ENCODE measurements at places on chromosomes 13 and 19.

- no peak for DNase-seq
These were observed 4.9 kb upstream of the RGCC start for GRCh38 chr13:41452462-41452861.

DNA sequence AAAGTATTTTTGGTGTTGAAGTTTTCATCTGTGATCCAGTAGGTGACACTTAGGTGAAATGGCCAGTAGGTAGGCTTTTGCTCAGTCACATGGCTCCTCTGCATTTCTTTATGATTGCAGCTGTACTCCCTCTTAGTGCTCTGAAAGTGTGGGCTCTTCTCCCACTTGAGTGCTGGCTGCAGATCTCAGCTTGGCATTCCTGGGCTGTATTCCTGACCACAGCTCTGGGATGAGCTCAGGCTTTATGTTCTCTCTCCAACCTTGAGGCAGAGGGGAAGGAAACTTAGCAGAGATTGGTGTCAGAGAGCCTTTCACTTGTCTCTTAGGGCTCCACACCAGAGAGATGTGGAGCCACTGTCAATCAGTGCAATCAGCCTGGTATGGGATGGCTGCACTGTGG, 254.3 kb downstream of the NDFIP2 start:
- no peak for DNase-seq

- DNase-seq, result no peak
These were observed 8.8 kb downstream of the STK11 start for GRCh38 chr19:1214299-1214861.

DNA sequence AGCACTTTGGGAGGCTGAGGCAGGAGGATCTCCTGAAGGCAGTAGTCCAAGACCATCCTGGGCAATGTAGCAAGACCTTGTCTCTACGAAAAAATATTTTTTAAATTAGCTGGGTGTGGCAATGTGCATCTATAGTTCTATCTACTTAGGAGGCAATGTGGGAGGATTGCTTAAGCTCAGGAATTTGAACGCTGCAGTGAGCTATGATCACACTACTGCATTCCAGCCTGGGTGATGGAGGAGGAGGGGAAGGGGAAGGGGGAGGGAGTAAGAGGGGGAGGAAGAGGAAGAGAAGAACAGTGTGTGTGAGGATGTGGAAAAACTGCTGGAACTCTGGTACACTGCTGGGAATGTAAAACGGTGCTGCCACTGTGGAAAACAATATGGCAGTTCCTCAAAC, 9.2 kb upstream of the CLIP3 start:
- no peak for DNase-seq

- no peak for DNase-seq
These were observed 8.8 kb downstream of the SCEL start for GRCh38 chr13:77544355-77544754.

DNA sequence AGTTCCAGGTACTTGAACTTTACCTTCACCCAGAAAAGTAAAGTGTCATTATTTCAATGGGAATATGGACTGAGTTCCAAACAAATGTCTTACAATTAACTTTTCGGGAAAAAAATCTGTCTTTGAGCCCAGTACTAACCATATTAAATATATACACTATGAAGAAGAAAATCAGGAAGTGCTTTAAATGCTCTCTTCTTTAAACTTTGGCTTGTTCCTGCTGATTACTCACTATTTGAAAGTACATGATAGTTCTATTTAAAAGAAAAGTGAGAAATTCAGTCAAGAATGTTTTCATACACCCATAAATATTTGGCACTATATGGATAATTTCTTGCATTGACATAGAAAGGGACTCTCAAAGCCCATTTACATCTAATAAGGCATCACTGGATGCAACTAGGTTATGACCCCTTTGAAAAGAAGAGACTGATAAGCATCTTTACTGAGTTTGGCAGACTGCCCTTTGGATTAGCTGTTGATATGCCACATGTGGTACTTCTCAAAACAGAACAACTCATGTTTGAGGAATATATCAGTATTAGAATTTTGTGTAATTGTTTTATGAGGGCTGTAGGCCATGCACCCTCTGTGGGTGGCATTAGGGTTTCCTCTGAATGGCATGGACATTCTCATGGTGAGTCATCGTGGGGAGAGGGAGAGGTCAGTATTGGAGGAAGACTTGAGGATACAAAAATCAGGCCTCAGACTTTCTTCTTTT, 25.0 kb upstream of the VWA8 start:
- no peak for DNase-seq
